NCI-H526 (cell line): ENCODE measurements at places on chromosomes 5 and 9.

DNA sequence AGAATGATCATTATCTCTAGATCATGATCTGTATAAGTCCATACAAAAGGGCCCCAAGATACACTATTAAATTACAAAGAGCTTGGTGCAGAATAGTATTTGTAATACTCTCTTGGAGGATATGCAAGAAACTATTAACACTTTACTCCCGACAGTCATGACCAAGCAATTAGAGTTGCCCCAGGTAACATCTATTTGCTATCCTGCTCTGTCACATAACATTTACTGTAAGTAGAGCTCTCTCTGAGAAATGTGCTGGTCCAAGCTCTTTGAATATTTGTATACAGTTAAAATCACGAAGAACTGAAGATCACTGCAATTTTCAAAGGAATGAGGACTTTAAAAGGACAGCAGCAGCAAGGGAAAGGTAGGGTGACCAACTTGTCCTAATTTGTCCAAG is 553.7 kb downstream of the RAB3C start:
- DNase-seq, result no peak

- DNase-seq, result no peak
Observed at GRCh38 chr5:65332591-65332990, 149.1 kb downstream of the ADAMTS6 start.

DNA sequence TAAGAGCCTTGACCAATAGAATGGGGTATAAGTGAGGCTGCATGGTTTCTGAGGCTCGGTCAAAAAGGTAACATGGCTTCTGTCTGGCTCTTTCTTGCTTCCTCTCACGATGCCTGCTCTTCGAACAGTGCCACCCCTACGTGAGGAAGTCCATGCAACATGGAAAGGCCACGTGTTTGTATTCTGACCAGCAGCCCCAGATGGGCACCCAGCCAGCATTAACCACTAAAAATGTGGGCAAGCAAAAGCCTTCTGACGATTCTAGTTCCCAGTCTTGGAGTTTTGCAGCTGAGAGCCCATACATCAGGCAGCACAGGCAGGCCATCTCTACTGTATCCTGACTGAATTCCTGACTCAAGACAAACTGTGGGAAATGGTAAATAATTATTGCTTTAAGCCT is 24.2 kb upstream of the NREP start:
- no peak for DNase-seq

DNA sequence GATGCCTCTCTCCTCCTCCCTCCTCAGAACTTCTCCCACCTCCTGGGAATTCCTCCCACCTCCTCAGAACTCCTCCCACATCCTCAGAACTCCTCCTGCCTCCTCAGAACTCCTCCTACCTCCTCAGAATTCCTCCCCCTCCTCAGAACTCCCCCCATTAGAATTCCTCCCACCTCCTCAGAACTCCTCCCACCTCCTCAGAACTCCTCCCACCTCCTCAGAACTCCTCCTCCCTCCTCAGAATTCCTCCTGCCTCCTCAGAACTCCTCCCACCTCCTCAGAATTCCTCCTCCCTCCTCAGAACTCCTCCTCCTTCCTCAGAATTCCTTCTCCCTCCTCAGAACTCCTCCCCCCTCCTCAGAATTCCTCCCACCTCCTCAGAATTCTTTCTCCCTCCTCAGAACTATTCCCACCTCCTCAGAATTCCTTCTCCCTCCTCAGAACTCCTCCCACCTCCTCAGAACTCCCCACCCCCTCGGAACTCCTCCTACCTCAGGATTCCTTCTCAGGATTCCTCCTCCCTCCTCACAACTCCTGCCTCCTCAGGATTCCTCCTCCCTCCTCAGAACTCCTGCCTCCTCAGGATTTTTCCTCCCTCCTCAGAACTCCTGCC is 23.9 kb downstream of the SLC46A2 start:
- DNase-seq, result no peak

GRCh38 chr9:101477214-101477613 is 41.6 kb upstream of the ALDOB start:
- no peak for DNase-seq

- no peak for DNase-seq
Observed at GRCh38 chr5:130400091-130400490, 495.8 kb downstream of the CHSY3 start.

DNA sequence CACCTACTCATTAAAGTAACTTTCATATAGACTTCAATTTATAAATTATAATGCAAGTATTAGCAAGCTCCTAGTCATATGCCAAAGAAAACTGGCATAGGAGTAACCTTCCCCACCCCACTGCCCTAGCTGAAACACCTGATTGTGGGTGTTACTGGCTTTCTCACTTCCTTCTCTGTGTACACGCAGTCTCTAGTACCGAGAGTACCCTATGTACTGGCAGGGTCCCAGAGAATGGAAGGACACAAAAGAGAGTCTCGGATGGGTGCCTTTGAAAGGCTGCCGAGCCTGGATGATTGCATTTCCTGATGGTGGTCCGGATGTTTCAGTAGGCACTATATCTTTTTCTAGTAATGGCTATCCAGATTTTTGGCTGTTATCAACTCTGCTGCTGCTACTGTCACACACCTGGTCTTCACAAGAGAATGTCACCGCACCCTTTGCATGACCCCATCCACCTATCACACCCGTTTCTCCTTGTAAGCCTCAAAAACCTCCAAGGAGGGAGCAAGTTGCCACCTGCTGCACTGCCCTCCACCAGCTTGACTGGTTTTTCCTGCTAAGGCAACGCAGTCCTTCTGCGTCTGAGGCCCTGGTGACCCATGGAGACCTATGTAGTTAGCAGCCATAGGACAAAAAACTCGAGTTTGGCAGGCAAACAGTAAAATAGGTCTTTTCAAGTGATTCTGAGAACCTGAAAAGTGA is 53.8 kb upstream of the CLINT1 start:
- no peak for DNase-seq

- no peak for DNase-seq
Observed at GRCh38 chr5:94901191-94901979, 282.9 kb downstream of the SLF1 start.

DNA sequence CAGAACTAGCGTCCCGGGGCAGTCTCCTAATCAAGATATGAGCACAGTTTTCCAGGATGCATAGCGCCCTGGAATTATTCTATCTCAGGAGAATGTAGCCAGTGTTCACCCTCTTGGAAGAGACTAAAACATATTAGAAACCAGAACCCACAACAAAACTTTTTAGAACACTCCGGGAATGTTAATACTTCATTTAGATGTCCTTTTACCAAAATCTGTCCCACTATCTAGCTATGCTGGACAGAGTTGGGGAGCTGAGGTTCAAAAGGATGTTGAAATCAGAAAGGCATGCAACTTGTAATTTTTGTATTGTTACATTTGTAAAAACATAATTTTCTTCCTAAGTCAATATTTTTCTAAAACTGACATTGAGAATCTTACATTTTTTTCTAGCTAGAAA is 386.5 kb upstream of the RFX3 start:
- DNase-seq, result no peak

GRCh38 chr5:1720396-1721110 is 79.1 kb downstream of the MRPL36 start:
- DNase-seq, result no peak

GRCh38 chr9:23611869-23612268 is 214.2 kb downstream of the ELAVL2 start:
- DNase-seq, result no peak

DNA sequence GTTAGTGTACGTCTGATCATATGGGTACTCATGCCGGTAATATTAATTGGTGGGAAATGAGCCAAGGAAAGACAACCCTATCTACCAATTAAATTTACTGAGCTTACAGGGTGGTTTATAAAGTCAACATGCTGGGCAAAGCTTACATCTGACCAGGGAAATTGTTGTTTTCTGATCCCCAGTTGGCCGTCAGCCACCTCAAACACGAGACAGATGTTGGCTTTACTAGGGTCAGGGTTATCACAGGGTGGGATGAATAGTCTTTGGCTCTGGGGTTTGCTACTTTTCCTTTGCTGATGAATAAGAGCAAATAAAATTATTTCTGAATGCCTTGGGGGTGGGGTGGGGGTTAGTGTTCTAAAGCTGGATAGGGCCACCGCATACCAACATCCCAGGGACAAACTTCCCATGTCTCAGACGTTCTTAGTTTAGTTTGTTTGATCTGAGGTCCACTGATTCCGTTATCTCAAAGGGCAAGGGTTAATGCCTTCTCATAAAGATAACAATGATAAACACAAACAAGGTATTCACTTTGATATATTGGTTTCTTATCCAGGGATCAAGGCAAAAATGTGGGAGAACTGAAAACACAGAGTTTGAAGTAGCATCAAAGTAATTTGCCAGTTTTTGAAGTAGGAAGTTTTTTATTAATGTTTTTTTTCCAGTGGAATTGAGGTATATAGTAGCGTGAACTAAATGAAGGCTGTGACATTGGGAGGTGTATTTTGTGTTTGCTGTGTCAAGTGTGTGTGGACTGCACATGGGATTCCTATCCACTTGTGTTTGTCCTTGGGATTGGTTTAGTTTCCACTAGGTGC is 109.1 kb upstream of the RPS23 start:
- DNase-seq, result no peak

- no peak for DNase-seq
Observed at GRCh38 chr5:77924081-77924480, 147.9 kb upstream of the TBCA start.

DNA sequence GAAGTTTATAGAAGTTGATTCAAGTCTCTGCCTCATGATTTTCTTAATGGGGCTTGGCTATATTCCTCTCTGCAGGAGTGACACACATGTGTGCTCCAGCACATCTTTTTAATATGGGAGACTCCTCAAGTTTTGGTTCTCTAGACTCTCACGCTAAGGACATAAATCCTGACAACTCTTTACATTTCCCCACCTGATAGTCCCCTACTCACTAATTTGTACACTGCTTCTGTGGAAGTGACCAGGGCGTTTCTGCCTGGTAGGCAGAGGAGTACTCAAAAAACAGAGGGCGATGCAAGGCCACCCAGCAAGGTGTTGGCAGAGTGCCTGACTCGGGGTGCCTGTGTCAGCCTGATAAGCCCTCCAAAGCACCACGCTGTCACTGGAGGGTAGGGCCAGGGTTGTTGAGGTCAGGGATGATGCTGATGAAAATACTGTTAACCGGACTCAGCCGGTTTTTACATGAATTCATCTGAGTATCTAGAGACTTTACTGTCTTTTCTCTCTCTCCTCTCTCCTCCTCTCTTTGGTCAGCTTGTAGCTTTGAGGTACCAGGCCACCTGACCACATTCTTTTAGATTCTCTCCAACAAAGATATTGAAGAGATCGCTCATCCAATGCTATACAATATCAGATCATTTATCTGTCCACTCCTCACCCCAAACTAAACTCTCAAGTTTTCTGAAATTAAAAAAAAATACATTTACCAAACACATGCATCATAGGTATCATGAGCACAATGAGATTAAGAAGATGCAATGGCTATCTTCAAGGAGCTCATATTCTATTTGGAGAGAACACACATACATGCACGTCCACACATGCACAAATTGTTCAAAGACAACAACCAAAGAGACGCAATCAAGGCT is 205.2 kb downstream of the PIK3R1 start:
- no peak for DNase-seq

GRCh38 chr9:113352006-113352405 is 2.7 kb downstream of the BSPRY start:
- DNase-seq, result no peak

DNA sequence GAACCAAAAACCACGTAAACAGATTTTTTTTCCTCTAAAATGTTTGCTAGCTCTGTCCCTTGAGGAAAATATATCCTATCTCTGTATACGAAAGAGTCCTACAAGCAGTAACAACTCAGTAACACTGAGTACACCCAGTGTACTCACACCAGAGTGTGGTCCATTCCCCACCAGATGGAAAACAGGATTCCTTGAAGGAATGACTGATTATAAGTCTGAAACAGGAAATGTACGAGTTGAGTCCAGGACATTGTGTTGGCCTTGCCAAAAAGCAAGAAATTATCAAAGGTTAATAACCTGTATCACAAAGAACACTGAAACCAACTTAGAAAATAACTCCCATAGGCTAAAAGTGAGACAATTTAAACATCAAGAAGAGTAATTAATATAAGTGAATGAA is 20.4 kb downstream of the GOLPH3 start:
- no peak for DNase-seq

- DNase-seq, result no peak
Observed at GRCh38 chr9:104556830-104557634, 11.9 kb upstream of the OR13C8 start.

- DNase-seq, result no peak
Observed at GRCh38 chr5:116135344-116135743, 50.5 kb downstream of the COMMD10 start.

DNA sequence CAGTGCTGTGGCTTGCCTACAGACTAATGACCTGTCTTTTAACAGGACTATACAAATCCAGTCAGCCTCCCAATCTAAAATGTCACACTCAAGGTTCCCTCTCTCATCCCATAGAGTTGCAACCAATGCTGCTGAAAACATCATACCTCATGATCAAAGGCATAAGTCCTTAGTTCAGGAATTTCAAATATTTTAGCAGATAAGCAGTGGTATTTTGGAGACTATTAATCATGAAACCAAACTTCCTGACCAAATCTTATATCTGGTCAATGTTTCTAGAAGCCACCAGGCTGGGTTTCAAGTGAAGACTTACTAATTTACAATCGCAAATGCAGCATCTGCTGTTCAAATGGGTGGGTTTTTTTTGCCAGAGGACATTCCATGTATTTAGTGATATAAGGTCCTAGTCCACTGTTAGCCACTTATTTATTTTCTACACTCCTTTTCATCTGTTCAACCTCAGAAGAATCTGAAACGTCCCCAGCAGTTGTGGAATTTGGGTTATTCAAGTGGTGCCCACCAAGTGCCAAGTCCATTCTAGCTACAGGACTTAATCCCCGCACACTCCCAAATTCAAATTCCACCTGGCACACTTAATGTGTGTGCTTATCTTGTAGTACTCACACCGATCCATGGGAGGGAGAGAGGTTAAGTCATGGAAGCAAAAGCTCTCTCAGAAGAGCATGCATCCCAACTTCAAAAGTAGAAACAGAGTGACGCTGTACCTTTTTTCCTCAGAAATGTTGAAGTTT is 5.8 kb downstream of the TAS2R1 start:
- DNase-seq, result no peak

DNA sequence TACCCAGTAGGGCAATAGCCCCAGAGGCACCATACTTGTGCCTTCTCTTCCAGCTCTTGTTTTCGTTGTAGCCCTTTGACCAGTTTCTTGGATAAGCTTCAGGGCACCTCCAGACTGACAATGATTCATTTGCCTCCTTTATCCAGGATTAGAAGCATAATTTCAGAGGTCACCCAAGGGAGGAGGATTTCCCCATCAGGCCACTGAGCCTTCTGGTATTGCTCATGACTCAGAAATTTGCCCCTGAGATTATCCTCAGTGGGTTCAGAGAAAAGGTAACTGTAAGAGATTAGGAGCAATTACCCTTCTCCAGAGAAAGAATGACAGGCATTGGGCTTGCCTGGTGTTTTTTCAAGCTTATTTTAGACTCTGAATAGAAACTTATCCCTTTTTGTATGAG is 147.9 kb downstream of the MSX2 start:
- no peak for DNase-seq
